ENCODE measurements at places on chromosomes 11 and 22.

- DNase-seq = no peak
Observed at GRCh38 chr11:93166194-93166593, 31.6 kb downstream of the SLC36A4 start.

DNA sequence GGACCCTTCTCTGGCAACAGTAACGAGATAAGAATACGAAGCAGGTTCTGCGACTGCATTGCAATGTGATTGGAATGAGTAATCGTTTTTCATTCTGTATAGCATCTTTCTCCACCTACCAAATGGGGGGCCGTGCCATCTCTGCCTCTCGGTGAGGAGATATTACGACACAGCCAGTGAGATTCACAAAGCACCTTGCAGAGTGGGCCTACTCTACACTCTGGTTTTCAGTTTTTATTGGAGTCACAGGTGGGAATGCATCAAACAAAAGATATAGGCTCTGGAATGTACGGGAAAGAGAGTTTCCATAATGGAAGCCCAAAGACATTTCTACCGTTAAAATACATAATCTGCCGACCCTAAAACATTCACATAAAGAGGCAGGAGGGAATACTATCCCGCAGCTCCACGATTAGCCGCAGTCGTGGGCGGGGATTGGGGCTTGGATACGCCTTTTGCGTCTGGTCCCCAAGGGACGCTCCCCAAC, 423 bp upstream of the RTN3 start:
- DNase-seq = peak; percentile 25

DNA sequence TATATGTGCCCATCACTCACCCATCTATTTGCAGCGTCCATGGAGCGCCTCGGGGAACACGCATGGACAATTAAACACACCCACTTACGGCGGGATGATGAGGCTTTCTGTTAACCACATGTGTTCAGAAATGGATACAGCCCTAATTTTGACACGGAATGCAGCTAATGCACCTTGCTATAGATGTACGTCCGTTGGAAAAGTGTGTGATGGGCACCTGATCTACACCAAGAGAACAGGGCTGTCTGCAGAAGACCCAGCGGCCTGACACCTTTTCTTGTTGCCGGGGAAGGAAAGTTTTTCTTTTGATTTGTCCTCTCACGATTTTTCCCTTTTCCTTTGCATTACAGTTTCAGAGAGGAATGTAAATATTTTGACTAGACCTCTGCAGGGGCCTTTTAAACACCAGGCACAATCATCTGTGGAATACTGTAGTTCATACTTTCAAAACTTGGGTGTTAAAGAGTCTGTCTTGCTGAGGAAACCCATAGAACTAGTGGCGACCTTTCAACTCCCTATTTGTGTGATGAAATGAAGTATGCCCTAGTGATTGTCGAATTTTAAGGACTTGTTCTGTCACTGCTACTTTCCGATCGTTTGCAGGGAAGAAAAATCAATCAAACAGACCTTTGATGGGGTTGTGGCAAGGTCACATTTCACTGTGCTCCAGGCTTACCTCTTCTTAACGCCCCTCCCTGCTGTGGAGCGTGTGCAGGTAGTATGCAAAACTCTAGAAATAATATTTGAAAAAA, 16.5 kb upstream of the PAX6 start:
- no peak for DNase-seq

- no peak for DNase-seq
Observed at GRCh38 chr11:120710354-120711131, 199.0 kb downstream of the GRIK4 start.
